ENCODE measurements at places on chromosomes 1 and 21. TPM values are rescaled to one million over a fixed set of nuclear protein-coding genes. Genes with fewer than 3 reads are reported as not detected.
A peak's percentile ranks its signal among the peaks of the same experiment; 100 is the strongest.

GRCh38 chr1:195979646-195980045 is 628.6 kb downstream of the KCNT2 start:
- DNase-seq = peak; percentile 77

GRCh38 chr1:214657299-214657698 is 54.3 kb downstream of the CENPF start:
- DNase-seq = no peak

DNA sequence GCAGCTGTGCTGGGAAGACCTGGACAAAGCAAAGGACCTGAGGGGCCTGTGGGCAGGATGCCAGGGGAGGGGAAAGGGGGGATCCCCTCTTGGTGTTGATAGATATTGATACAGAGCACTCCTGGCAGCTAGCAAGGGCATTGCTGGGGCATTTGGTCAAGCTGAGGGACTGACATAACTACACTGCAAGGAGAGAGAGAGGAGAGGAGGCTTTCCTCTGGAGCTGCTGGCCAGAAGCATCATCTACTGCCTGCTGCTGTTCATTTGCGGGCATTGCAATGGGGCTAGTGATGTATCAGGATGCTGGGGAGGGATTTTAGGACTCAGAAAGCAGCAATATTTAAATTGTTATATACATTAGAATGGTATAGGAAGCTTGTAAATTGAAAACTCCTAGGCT is 142.0 kb downstream of the ZNF648 start:
- no peak for DNase-seq

GRCh38 chr1:157695417-157695816 is 5.2 kb downstream of the FCRL3 start:
- DNase-seq = no peak

DNA sequence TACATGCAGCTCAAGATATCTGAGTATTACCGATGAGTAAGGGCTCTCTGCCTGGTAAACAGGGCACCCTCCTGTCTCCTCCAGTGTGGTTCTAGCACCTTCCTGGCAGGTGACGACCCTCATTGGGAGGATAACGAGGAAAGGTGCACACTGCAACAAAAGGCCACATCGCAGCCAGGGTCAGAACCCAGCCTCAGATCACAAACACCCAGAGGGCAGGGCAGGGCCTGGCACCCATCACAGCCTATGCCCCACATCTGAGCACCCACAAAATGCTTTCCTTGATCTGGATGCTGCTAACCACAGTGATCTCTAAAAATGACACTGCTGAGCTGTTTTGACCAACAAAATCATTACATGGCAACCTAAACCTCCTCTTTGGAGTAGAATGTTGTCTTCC is 23.8 kb downstream of the C1orf198 start:
- no peak for DNase-seq

DNA sequence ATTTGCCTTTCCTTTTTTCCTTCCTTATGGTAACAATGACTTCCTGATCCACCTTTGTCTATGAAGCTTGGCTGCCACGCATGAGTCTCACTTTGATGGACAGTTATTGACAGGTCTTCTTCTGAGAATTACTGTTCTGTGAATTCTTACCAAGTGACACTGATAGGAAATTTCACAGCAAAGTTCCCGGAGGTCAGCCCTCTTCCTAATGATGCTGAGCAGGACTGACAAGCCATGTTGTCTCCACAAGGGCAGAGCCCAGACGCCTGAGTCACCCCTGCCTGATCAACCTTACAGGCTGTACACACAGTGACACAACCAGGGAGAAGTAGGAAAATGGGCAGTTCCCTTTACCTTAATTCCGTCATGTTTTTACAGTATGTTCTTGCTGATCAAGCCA is 44.2 kb downstream of the ZC3H11B start:
- peak; percentile 33 for DNase-seq

DNA sequence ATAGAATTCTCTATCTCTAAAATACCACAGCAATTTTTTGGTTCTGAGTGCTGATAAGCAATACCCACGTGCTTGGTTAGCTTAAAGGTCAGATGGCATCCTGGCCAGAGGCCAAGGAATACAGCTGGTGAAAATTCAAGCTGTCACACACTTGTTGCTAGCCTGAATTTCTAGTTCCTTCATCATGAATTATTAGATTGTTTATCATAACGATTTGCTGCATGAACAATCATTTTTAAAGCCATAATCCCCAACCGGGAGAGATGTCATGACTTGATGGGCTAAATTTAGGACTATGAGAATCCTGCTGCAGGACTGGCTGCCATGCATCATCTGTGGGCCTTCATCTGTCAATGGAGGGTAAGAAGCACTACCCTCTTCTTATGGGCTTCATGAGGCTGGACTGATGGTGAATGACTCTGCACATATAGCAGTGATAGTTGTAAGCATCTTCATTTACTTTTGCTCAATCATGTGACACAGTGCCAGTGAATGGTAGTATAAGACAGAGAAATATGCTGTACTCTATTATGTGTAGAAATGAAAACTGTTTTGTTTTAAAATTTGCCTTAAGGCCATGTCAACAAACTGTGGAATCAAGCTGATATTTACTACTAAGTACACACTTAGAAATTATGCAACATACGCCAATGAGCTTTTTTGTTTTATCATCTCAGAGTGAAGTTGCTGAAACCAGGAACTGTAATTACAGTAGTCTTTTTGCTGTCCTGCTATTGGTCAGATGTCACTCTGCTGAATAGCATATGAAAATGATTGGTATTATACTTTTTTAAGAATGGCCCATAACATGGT is 80.5 kb upstream of the RALGPS2 start:
- DNase-seq = no peak

DNA sequence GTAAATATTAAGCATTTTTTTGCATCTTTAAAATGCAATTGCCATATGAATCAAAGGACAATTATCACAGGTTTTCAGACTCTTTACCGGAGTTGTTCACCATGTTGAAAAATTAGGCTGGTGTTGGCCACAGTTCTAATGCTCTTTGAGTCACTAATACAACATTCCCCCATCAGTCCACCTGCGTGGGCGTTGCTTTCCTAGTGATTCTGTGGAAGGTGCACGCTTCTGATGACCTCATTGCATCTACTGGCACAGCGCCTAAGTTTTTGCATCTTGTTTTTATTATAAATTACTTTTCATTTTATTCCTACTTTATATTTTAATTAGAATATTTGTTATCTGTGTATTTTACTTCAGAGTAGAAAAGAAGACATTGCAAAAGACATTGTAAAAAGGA is 4.7 kb upstream of the F5 start:
- peak; percentile 62 for DNase-seq

DNA sequence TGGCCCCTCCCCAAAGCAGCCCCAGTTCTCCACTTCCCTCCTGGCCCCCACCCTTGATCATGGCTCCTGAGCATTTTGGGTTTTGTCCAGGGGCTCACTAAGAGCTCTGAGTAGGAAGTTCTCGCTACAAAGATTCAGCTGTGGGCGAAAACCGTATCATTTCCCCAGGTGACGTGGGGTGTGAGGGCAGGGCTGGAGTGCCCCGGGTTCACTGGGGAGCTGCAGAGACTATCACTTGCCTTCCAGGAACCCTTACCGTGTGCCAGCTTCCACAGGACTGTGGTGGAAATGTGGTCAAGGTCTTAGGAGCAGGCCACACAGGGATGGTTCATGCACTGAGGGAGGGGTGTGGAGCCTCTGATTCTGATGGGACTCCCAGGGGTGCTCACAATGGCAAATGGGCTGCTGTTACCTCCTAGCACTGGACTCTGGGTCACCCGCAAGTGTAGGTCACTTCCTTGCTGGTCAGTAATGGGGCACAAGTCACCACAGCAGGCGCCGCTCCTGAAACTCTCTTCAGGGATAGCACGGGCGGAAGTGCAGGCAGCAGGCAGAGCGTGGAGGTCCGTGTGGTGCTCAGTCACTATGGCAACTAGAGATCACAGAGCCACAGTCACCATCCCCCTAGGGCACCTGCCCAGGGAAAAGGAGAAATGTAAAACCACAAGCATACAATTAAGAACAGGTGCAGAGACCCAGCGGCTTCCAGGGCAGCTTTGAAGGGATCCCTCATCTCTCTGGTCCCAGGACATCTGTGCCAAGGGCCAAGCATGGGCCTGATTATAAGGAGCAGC is 35.4 kb downstream of the RSPH1 start:
- no peak for DNase-seq

CYP4A22 gene
- not detected for total RNA-seq

CHODL gene
- total RNA-seq = under 0.01 TPM

OR14K1 gene
- not detected for total RNA-seq

LYPD8 gene
- total RNA-seq = not detected

IL6R gene
- total RNA-seq = 70.0 TPM
